ENCODE measurements at places on chromosomes 6 and 20.

GRCh38 chr20:39429726-39430125, 467.6 kb downstream of the DHX35 start:
- DNase-seq, result peak; percentile 56

GRCh38 chr6:154595538-154595937, 85.1 kb upstream of the CNKSR3 start:
- DNase-seq, result no peak

DNA sequence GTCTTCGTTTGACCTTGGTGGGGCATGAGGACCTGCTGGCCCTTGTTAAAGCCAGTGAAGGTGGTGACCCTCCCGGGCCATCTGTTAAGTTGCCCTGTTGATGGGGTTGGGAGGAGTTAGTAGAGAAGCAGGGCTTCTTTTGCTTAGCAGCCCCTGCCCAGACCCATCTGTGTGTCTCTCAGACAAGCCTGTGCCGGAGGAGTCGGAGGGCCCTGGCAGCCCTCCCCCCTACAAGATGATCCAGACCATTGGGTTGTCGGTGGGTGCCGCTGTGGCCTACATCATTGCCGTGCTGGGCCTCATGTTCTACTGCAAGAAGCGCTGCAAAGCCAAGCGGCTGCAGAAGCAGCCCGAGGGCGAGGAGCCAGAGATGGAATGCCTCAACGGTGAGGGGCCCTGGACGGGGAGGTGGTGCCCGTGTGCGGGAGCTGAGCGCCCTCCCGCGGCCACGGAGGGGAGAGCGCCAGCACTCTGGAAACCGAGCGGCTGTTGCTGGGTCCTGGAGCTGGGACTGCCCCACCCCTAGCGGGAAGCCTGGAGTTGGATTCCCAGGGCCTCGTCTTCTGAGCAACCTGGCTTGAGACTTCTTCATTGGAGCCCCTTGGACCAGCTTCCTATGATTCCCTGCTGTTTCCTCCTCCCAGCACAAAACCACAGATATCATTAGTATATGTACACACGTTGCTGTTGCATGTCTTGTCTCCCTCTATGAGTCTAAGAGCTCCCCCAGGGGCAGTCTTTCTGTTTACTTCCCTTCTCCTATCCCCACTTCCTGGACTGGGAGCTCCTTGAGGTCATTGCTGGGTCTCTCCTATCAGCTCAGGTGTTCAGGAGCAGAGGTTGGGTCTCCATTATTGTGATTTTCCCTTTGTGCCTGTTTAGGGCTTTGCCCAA, 27.6 kb upstream of the SRF start:
- DNase-seq, result peak; percentile 93

DNA sequence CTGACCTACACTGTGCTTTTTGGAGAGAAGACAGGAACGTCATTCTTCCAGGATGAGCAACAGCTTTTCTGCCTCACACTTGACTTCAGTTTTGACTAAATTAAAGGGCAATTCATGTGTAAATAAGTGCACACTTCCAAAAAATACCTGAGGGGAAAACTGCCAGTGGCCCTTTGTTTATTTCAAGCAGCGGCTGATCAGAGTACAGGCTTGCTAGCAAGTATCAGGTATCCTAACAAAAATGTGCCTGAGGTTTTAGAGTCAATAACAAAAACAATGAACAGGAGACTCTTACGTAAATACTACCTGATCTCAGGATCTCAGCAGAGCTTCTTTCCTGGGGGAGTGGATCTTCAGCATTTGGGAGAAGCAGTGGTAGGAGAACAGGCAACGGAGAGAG, 12.4 kb downstream of the LY86 start:
- no peak for DNase-seq

DNA sequence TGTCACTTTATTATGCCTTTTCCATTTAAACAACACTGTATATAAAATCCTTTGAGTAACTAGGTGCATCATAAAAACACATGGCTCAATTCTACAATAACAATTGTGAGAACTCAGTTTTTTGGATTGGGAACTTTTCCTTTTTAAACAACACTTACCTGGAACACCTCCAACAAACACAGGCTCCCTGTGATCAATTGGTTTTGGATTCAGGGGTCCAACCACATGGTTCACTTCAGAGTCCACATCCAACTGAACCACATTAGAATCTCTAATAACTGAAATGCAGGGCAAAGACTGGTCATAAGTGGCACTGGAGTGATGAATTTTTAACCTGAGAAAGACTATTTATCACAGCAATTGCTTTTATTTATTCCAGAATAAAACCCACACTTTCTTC, 26.5 kb downstream of the FAM229B start:
- no peak for DNase-seq

DNA sequence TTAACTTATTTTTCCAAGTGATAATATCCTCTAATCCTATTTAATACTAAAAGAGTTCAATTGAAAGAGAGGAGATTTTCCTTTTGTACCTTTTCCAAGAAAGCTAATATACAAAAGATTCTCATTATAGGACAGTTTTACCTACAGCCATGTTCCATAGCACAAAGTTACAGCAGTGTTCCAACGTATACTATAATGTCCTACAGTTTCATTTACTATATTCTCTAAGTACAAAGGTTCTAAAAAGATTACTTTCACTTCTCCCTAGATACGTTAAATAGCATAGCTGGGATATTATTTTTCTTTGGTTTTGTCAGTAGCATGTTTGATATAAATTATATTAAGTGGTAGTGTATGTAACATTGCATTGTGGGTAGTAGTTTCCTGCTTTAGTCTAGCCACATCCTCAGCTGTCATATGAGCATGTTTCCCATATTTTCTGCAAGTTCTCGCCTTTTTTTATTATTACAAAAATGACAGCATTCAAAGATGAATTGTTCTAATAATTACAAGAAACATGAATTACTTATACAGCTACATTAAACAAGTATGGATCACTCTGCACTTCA, 4.4 kb upstream of the RUNX2 start:
- no peak for DNase-seq

DNA sequence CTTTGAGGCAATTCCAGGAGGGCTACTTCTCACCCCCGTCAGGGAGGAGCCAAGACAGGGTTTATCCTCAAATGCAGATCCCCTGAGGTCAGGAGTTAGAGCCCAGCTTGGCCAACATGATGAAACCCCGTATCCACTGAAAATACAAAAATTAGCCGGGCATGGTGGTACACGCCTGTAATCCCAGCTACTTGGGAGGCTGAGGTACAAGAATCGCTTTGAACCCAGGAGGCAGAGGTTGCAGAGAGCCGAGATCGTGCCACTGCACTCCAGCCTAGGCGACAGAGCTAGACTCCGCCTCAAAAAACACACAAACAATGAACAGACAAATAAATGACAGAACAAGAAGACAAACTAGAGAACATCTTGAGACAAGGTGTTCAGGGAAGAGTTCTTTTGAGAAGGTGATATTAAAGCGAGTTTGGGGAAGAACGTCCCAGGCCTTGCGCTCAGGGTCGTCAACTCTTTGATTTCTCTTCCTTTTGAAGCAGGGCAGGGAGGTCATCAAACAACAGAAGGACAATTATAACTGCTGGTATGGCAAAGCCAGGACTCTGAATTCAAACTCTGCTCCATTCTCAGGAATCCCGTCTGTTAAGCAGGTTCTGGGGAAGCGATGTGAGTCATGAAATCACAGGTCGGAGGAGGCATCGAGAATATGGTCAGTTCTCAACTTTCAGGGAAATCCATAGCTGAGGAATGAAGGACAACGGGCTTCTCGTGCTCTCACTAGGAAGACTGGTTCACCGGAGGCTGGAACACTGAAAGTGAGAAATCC, 1.4 kb upstream of the RALY start:
- DNase-seq, result no peak

GRCh38 chr6:166830185-166830890, 126.0 kb downstream of the RNASET2 start:
- DNase-seq, result no peak

DNA sequence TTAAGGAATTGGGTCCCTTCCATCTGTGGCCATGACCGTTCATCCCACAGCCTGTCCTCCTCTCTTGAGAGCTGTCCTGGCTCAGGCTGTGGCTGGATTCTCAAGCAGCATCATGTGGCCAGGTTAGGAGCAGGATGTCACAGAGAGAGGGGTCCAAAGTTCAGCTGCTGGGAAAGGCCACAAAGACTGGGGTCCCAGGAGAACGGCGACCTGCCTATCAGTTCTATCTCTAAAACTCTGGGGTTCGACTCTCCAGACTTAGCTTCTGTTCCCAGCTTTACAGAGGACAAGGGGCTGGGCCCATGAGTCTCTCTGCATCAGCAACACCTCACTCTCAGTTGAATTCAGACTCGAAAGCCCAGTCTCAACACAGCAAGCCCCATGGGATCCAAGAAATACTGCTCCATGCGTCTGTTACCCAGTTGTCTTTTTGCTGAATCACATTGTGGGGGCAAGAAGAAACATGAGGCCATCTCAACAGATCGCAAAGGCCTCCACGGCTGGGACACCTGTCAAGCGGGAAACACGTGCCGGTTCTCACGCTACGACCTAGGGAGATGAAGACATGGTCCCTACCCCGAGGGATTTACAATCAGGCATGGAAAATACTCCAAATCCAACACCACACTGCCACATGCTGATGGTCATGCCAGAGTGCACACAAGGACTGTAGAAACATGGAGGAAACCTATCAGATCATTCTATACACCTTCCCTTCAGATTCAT, 95.4 kb downstream of the SLC22A23 start:
- DNase-seq, result peak; percentile 36

- DNase-seq, result no peak
These were observed 17.3 kb downstream of the PLCG1 start for GRCh38 chr20:41154436-41155176.

GRCh38 chr6:57822896-57823358, 505.5 kb downstream of the PRIM2 start:
- DNase-seq, result no peak

DNA sequence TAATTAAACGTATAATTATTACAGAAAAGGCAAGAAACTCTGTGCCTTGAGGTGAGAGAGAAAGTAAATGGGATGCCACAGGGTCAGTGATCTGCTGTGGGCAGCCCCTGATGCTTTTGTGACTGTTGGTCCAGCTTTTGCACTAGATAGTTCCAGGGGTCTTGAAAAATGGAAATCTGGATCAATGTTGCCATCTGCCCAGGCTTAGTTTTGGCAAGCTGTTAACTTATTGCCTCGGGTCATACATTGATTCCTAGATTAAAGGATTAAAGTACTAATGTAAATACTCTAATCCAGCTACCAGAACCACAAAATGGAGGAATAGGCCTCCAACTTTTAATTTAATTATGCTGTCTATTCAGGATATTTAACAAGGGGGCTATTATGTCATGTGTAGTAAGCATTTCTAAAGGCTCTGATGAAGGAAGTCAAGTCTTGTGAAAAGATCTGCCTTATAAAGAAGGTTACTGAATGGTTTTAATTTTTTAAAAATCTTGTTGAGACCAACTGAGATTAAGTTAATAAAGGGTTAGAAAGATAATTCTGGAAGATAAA, 376.0 kb upstream of the HS3ST5 start:
- peak; percentile 95 for DNase-seq

GRCh38 chr20:45341939-45342854, 6.0 kb downstream of the SDC4 start:
- peak; percentile 75 for DNase-seq

DNA sequence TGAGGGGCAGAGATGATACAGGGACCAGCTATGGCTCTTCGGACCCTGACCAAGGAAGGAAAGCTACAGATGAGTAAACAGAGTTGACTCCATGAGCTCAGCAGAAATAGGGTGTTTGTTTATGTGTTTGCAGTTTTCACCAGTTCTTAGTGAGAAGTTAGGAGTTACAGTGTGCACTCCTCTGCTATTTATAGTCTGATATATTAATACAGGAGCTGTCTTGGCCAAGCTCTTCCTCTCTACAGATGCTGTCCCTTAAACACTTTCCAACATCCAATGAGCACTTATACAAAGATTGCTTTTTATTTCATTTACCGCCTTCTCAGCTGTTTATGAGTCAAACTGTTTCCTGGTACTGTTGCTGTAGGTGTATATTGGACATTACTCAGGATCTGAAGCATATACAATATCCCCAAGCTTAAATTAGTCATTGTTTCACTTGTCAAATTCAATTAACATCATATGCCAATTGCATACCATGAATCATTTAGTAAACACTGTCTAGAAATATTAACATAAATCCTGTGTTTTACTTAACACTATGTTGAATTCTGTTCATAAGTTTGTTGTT, 618.0 kb downstream of the PRKN start:
- no peak for DNase-seq

DNA sequence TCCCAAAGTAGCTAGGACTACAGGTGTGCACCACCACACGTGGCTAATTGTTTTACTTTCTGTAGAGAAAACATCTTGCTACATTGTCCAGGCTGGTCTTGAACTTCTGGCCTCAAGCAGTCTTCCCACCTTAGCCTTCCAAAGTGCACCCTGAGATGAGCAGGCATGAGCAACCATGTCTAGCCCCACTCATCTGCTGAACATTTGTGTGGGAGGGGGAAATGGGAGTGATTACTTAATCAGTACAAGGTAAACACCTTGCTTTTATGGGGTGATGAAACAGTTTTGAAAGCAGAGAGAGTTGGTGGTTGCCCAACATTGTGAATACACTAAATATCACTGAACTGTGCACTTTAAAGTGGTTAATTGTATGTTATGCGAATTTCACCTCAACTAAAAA, 5.3 kb downstream of the APMAP start:
- no peak for DNase-seq

GRCh38 chr6:69774740-69775584, 21.8 kb downstream of the LMBRD1 start:
- DNase-seq, result peak; percentile 8

GRCh38 chr6:54191461-54191860, 80.2 kb downstream of the MLIP start:
- DNase-seq, result peak; percentile 19

GRCh38 chr6:73722318-73723060, 26.5 kb downstream of the CD109 start:
- no peak for DNase-seq

DNA sequence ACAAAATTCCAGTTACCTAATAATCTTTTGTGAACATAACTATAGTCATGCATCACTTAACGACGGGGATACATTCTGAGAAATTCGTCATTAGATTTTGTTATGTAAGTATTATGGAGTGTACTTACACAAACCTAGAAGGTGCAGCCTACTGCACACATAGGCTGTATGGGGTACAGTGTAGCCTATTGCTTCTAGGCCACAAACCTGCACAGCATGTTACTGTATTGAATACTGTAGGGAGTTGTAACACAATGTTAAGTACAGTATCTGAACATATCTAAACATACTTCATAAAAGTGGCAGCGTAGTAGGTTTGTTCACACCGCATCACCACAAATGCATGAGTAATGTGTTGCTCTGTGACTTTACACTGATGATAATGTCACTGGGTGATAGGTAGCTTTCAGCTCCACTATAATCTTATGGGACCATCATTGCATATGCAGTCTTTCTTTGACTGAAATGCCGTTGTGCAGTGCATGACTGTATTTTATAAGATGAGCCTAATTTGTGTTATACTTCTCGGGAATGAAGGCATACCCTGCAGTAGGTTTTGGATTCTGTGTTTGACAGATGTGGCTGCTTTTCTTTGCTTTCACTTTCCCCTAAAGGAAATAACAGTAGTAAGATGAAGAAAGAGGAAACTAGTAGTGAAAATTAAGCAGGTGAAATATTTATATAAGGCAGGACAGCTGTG, 365.6 kb downstream of the FARS2 start:
- DNase-seq, result no peak

Measured in NCI-H82 (cell line).